GM12878 (cell line): ENCODE measurements at places on chromosomes 5 and 9.

- DNase-seq, result no peak
Measured at GRCh38 chr9:129481424-129481809, 139.5 kb downstream of the C9orf50 start.

GRCh38 chr5:138975098-138975847 lies 100.1 kb upstream of the LRRTM2 start:
- no peak for DNase-seq

GRCh38 chr5:81225463-81225862 lies 7.7 kb upstream of the CKMT2 start:
- no peak for DNase-seq

GRCh38 chr9:114799441-114799840 lies 6.4 kb downstream of the TNFSF15 start:
- no peak for DNase-seq

GRCh38 chr9:116002624-116003023 lies 151.0 kb upstream of the PAPPA start:
- no peak for DNase-seq

DNA sequence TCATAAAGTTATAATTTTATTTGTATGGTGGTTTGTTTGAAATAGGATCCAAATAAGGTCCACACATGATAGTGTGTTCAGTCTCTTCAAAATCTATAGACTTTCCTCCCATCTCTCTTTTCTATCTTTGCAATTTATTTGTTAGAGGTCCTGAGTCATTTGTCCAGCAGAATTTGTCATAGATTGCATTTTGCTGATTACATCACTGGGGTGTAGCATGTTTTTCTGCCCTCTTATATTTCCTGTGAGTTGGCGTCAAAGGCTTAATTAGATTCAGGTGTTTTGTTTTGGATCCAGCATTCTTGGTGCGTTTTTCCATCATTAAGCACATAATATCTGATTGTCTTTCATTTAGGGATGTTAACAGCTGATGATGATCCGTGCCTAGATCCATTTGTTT lies 15.0 kb downstream of the CYFIP2 start:
- DNase-seq, result no peak
